ENCODE measurements at places on chromosomes 6 and 20. TPM values are rescaled to one million over a fixed set of nuclear protein-coding genes. Genes with fewer than 3 reads are reported as not detected.

The FOXP4 gene
- total RNA-seq: 15.7 TPM

The GLP1R gene
- total RNA-seq: not detected

The CST4 gene
- total RNA-seq: not detected

The KIFC1 gene
- total RNA-seq: 0.85 TPM

The SMIM8 gene
- 9.0 TPM for total RNA-seq

The GHRH gene
- not detected for total RNA-seq

The EFCAB8 gene
- total RNA-seq: 2.9 TPM

The TJAP1 gene
- 21.0 TPM for total RNA-seq

The MDFI gene
- total RNA-seq: 5.1 TPM

DNA sequence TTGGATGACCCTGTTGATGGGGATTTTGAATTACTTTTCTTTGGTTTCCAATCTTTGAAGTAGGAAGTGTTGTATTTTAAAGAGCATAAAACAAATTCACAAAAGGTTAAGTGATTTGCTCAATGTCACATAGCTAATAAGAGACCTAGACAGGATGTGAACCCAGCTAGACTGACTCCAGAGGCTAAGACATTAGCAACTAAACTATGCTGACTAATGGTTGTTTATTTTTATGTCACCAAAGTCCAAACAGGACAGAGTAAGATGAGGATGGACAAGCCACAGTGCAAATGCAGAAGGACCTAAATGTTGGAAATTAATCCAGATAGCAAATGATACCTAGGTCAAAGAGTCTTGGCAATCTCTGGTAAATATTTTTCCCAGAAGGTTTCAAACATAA lies 38.0 kb downstream of the OGFRL1 start:
- DNase-seq: no peak

- DNase-seq: no peak
Observed at GRCh38 chr20:63547725-63548480, at the start of gene SRMS. Gene SRMS (minus strand): TSS chr20:63547749. CDS start chr20:63547463, 286 bp downstream.

DNA sequence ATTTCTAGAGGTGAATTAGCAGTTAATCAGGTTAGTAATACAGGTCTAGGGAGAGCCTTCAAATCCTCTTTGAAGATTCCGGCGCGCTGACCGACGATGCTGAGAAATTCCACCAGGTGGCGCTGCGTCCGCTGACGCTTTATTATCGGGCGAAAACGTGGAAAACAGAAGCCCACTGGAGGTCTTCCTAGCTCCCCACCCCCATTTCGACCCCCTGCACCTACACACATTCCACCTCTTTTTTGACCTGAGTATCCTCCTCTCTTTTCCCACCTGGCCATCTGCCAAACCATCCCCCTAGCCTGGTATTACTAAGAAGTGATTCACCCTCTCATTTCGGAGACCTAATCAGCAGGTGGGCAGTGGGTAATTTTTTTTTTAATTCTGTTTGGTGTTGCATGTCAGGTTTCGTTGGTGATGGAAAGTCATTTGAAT lies 65.4 kb upstream of the RIN2 start:
- DNase-seq: no peak

DNA sequence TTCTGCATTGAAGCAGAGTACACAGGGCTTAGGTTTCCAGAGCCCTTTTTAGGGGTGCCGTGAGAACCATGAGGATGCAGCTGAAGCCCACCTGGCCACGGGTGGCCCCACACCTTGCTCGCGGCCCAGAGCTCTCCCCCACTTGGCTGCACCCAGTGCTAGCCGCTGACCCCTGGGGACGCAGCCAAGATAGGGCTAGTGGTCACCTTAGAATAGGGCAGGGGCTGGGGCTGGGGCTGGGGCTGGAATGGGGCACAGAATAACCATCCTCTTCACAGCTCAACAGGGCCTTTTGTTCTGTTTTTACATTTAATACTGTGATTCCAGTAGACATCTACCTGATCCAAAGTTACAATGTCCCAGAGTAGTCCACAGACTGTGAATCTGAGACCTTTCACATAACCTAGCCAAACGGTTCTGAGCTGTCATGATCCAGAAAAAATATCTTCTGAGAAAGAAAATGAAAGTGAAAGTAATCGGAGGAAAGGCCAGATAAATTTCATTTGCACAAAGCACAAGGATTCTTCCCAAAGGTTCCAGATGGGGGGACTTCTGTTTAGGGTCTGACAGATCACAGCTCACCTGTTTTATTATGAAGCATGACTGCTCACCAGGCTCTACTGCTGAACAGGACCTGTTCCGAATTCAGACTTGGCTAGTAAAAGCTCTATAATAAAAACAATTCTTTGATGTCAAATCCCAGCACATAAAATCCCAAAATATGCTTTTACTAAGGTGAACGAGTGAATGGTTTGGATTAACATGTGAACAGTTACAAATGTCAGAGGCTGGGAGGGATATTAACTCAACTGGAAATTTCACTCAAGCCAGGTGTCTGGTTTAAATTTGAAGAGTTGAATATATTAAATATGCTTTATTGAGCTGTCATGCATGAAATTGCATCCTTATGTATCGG lies 401.9 kb downstream of the THBS2 start:
- no peak for DNase-seq

DNA sequence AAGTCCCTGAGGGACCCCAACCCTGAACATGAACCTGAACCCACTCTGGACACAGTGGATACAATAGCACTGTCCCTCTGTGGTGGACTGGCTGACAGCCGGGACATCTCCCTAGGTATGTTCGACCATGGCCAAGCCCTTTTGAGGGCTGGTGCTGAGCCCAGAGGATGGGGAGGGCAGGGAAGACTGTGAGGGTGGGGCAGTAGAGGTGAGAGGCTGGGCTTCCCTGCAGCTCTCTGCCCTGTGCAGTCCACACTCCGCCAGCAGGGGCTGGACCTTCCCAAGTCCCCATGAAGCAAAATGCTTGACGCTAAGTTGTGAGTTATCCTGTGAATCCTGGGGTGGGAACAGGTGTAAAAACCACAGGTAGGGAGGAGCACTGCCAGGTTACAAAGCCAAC lies 11.5 kb downstream of the LPIN3 start:
- no peak for DNase-seq

DNA sequence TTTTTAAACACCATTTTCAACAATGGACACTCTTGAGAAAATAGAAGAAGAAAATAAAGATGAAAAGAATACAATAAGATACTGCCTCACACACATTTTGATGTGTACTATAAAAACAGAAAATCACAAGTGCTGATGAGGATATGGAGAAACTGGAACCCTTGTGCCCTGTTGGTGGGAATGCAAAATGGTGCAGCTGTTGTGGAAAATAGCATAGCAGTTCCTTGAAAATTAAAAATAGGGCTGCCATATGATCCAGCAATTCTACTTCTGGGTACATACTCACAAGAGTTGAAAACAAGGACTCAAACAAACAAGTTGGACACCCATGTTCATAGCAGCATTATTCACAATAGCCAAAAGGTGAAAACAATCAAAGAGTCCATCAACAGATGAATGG lies 173.0 kb downstream of the KIF16B start:
- DNase-seq: no peak

DNA sequence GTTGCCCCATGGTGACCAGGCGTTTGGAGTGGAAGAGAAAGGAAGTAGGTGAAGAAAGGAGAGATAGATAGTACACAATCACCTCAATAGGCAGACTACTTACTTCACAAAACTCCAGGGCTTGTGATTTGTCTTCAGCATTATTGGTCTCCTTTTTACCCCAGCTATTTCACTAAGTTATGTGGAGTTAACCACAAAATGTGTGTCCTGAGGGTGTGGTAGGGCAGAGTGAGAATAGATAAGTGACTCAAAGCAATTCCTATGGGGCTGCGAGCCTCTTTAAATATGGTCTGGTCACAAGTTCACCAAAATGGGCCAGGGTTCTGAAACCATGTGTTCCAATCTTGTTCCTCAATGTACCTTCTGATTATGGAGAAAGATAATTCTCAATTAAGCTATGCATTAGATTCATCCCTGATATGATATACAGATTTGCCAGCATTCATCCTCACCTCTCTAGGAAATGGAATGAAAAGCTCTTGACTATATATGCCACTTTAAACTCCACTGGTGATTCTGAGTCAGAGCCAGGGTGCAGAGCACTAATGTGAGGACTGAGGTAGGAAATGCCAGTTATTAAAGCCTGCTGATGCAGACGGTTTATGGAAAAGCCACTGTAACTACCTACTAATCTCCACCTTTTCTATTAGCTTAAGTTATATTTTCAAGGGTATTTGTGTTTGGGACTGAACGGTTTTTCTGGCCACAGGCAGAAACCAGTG lies 310.6 kb upstream of the MANEA start:
- DNase-seq: no peak

DNA sequence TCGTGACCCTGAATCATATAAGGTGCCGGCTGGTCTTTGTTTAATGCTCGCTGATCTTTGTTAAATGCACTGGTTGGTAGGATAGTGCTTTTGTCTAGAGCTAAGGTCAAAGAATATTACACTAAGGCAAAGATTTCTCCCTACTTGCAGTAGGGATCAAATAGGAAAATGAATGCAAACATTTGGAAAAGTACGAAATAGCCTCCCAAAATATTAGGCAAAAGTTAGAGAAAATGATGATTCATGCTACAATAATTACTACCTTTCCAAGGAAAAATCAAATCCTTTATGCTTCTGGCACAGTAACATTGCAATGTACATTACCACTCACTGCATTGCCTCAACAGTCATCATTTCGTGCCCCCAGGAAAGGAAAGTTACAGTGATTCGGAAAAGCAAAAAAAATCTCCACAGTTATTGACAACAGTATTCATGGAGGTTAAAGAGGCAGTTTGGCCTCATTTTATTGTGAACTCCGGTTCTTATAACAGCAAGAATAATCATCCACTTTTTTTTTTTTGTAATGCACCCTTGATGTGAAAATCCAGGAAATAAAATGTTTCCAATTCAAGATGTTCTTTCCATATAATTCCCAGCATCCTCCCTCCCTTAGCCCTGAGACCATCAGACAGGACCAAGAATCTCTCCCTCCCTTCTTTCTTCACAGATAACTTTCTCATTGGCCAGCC lies 61.7 kb upstream of the ZMYND8 start:
- DNase-seq: no peak

GRCh38 chr6:88378639-88379038 lies 212.5 kb upstream of the CNR1 start:
- no peak for DNase-seq

GRCh38 chr20:36132802-36133211 lies 21.7 kb upstream of the EPB41L1 start:
- DNase-seq: no peak

GRCh38 chr6:15427331-15428070 lies 181.6 kb downstream of the JARID2 start:
- DNase-seq: no peak

- no peak for DNase-seq
Observed at GRCh38 chr6:8243475-8243874, 141.1 kb upstream of the EEF1E1 start.

- DNase-seq: no peak
Observed at GRCh38 chr20:14507711-14508110, 170.3 kb upstream of the FLRT3 start.

GRCh38 chr6:77292564-77293546 lies 170.4 kb downstream of the HTR1B start:
- DNase-seq: no peak

- DNase-seq: no peak
Observed at GRCh38 chr6:25050356-25050755, 114.6 kb upstream of the RIPOR2 start.

- DNase-seq: no peak
Observed at GRCh38 chr6:25172819-25173218, 106.4 kb upstream of the CARMIL1 start.

DNA sequence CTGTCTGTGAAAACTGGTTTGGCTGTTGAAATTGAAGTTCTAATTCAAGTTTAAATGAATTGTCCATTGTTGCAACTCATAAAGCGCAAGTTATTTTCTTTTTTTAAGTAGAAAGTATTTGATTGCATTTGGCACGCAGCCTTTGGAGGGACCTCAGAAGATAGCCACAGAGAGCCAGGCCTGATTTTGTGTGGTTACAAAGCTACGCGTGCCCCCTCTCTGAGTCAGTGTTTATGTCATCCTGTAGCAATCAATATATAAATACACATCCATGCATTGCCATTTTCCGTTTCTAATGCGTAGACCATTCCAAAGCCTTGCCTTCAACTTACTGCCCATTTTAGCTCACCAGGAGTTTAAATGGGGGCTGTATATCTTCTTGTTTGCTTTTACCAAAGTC lies 173.2 kb downstream of the TMEM242 start:
- DNase-seq: no peak

DNA sequence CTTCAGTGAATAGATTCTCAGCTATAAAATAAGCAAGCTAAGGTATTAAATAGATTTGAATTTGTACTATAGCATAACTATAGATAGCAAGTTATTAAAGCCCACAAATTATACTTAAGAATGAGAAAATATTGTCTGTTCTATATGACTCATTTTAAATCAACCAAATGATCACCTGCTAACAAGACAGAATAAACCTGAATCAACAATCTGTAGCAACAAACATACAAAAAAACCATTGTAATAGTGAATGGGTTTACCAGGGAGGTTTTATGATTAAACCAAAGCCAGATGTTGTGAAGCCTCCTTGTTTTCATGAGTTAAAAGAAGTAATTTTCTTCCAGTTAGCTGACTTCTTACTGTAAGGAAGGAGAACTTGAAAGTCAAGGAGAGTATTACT lies 71.9 kb upstream of the HTR1B start:
- DNase-seq: no peak

DNA sequence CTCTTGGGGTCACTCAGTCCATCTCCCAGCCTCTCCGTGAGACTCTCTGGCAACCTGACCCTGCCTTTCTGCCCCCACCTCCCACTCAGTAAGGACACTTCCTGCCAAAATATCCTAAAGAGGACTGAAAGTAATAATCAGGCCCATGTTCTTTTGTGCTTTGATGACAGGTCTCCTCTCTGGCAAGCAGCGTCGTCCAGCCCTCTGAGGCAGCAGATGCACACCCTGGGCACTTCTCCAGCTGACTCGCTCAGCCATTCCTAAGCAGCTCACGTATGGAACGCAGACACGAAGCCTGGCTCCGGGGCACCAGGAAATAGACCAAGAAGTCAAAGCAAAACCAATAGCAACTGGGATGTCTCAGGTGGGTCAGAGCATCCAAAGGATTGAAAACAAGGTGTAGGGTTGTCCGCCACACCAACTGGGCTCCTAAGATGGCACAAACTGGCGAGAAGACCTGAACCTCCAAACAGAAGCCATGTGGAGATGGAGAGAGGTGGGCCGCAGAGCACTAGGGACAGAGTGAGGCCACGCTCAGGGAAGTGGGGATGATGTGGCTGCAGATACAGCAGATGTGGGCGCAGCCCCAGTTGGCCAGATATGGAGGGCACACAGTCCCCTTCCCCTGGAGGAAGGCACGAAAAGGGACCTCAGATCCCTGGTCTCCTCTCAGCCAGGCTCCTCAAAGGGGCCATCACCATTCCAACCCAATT lies 99.3 kb downstream of the PRND start:
- no peak for DNase-seq

DNA sequence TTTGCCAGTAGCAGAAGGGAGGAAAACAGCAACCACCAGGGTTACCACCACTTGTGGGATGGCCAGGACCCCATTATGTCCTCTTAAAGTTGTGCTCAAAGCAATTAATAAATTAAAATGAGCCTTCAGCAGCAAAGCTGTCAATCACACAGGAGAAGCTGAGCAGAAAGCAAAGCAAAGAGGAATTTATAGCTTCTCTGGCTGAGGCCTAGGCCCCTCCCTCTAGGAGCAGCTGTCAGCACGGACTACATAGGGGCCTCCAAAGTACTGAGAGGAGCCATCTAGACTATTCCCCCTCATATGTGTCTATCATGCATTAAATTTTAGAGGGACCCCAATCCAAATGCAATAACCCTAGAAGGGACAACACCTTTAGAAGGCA lies 6.4 kb downstream of the CCND3 start:
- no peak for DNase-seq

GRCh38 chr6:147549531-147549930 lies 41.0 kb downstream of the SAMD5 start:
- no peak for DNase-seq

All from thoracic aorta (tissue), 2 donors.